ENCODE measurements at places on chromosomes 7 and 10.

GRCh38 chr10:90920986-90921666 lies at the start of gene ANKRD1:
Gene ANKRD1, minus strand, starts transcription at chr10:90921087. Its CDS starts 60 bp downstream, at chr10:90921027.
- no peak for DNase-seq

DNA sequence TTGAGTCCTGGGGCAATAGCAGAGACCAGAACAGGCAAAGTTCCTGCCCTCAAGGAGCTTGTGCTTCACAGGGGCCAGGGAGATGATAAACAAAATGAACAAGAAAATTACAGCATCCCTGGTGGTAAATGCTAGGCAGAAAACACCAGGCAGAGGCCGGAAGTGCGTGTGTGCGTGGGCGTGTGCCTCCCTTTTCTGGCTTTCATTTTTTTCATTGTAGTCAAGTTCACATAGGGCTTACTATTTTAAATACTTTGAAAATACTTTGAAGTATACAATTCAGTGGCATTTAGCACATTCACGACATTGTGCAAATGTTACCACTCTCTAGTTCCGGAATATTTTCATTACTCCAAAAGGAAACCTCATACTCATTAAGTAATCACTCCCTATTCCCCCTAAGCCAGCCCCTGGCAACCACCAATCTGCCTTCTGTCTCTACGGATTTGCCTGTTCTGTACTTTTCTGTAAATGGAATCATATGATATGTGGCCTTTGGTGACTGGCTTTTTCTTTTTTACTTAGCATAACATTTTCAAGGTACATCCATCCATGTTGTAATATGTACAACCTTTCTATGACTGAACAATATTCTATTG lies 88.1 kb upstream of the PDCD4 start:
- DNase-seq: no peak

DNA sequence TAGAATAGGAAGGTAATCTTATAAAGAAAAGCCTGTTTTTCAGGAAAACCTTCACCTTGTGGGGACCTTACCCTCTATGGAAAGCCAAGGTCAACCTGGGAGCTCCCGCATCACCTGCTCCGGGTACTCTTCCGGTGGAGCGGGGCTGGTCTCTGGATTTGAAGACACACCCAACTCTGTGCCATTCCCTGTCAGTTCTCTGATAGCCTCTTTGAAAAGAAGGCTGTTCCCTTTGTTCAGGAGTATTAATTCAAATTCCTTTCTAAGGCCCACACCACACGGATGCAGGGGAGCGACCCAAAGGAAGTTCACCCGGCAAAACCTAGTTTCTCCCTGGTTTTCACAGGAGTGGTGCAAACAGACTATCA lies 10.7 kb downstream of the CTBP2 start:
- DNase-seq: no peak

- no peak for DNase-seq
These were observed 90.7 kb downstream of the MKI67 start for GRCh38 chr10:128035557-128035973.

DNA sequence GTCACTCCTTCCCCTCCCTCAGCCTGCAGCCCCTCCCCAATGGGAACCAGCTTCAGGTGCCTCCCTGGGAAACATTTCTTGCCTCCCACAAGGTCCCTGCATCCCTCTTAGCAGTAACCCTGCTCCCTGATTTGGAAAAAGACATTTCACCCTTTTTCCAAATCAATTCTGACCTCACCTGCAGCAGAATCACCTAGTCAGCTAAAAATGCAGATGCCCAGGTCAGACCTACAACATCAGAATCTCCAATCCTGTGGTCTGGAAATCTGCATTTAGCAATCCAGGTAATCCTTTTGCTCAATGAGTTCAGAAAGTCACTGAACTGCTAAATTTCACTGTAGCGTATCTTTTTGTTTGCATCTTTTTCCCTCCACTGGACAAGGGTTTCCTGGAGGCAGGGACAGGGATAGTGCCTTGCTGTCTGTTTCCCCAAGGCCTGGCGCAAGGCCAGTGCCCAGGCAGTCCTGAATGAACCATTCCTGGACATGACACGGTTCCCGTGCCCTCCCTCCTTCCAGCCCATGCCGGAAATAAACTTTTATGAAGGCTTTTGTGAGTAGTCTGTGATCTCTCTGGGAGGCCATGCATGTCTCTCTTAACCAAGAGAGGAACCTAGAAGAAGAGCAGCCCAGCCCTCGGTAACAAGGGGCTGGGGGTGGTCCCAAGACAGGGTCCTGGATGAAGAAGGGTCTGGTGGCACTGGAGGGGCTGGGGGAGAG lies 44.0 kb downstream of the COL13A1 start:
- peak; percentile 70 for DNase-seq

DNA sequence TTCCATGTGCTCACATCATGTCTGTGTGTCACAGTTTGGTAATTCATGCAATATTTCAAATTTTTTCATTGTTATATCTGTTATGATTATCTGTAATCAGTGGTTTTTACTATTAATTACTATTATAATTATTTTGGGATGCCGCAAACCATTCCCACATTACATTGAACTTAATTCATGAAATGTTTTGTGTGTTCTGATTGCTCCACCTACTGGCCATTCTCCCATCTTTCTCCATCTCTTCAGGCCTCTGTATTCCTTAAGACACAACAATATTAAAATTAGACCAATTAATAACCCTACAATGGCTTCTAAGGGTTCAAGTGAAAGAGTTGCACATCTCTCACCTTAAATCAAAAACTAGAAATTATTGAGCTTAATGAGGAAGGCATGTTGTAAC lies 398.5 kb downstream of the PCDH15 start:
- no peak for DNase-seq
